ENCODE measurements at places on chromosomes 16 and 17.

- no peak for DNase-seq
Measured at GRCh38 chr17:31736855-31737625, 122.0 kb downstream of the COPRS start.

- DNase-seq: no peak
Measured at GRCh38 chr17:71440513-71440912, 680.3 kb upstream of the SOX9 start.

DNA sequence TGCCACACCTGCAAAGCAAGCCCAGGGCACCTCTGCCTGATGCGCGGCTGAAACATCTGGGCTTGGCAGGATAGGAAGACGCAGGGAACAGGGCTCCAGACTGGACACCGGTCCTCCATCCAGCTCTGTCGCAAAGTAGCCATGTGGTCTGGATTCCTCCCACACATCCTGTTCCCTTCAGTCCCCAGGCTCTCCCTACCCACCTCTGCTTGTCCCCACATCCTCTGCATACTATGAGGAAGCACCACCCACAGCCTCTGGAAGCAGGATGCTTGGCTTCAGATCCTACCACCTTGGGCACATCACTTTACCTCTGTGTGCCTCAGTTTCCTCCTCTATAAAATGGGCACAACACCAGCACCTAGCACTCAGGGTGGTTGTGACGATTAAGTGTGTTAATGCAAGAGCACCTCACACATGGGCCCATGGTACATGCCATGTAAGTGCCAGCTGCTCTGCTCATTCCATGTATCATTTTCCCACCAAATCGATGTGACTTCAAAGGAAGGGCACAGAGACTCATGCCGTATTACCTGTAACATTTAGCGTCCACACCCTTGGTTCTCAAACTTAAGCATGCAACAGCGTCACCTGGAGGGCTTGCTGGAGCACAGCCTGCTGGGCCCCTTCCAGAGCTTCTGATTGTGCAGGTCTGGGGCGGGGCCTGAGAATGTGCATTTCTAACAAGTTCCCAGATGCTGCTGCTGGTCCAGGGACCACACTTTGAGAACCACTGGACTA is 138.6 kb upstream of the SDK2 start:
- DNase-seq: no peak

- DNase-seq: no peak
Measured at GRCh38 chr17:64377769-64378282, 12.8 kb downstream of the PECAM1 start.

DNA sequence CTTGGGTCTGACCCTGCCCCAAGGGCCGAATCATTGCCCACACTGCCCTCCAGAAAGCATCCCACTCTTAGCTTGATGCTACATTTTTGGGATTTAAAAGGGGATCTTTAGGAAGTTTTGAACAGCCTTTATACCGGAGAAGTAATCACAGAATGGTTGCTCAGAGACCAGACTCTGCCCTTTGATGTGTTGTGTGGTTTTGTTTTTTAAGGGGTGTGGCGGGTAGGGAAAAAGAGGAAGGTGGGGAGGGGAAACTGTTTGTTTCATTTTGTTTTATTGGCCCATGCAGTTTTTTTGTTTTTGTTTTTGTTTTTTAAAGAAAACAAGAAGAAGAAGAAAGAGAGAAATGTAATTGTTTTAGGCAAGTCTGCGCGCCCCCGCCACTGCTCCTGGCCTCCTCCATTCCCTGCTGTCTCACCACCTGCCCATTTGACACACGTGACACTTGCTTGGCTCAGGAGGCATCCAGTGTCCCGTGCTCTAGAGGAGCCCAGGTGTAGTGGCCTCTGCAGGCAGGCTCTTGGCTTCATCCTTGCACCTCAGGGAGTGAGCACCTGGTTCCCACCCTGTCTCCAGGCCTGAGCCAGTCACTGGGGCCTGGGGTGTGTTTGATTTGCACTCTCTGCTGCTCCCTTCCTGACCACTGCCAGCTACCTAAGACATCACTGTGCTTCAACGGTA is 35.7 kb downstream of the GNAO1 start:
- DNase-seq: no peak
